Esophagus squamous epithelium (tissue), 5 donors: ENCODE measurements at places on chromosomes 1 and 21. TPM values are rescaled to one million over a fixed set of nuclear protein-coding genes. Genes with fewer than 3 reads are reported as not detected.

The LCE3D gene
- not detected for total RNA-seq

The ZNF124 gene
- total RNA-seq, result 11.6 TPM

The CLCA1 gene
- total RNA-seq, result not detected

The NTRK1 gene
- total RNA-seq, result 0.09 TPM

The CACHD1 gene
- 2.2 TPM for total RNA-seq

The RPF1 gene
- 30.2 TPM for total RNA-seq

The KCNN3 gene
- 0.82 TPM for total RNA-seq

The TMEM82 gene
- not detected for total RNA-seq

The DAB1 gene
- not detected for total RNA-seq

GRCh38 chr1:16248603-16249516, 11.9 kb upstream of the CPLANE2 start:
- no peak for DNase-seq

DNA sequence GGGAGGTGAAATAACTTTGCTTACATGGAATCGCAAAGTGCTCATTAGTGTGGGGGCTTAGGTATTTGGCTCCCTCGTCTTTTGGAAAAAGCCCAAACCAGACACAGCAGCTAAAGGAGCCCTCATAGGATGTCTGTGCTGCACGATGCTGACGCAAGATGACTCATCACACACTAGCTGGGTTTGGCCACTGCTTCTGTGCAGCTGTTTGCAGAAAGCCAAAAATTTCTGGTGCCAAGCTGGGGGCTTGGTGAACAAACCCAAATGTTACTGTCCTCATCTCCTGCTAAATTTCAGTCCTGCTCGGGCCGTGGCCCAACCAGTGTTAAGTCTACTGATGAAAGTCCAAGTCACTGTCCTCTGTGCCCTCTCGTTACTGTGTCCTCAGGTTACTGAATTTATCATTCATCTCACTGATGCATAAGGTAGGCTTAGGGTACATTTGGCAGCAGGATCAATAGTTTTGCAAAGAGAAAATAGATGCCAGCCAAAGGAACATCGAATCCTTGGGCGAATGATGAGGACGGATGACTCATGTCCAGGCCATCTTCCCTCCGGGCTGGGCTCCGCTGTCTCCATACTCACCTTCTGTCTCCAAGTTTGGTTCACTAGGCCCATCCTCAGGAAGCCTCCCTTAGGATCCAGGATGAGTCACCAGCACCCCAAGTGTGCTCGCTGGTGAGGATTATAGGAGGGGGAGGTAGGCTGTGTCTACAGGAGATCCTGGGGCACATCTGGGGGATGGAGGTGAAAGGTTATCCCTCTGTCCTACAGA, 177.7 kb downstream of the ADSS2 start:
- DNase-seq, result no peak

GRCh38 chr1:244860914-244861610, 3.3 kb downstream of the HNRNPU start:
- no peak for DNase-seq

DNA sequence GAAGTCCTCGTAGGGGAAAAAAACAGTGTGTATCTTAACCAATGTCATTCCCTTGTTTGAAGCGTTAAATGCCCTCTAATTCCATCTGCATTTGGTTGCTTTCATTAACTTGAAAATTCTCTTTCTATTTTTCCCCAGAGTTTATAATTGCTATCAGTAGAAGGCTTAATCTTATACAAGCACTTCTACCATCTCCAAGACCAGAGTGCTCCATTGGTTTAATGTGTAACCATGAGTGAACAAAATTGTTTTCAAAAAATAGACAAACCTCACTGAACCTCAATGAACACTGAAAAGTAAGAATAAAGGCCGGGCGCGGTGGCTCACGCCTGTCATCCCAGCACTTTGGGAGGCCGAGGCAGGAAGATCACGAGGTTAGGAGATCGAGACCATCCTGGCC, 141.3 kb downstream of the RGS7 start:
- no peak for DNase-seq

- no peak for DNase-seq
Measured at GRCh38 chr1:36236302-36236701, 12.1 kb downstream of the THRAP3 start.

DNA sequence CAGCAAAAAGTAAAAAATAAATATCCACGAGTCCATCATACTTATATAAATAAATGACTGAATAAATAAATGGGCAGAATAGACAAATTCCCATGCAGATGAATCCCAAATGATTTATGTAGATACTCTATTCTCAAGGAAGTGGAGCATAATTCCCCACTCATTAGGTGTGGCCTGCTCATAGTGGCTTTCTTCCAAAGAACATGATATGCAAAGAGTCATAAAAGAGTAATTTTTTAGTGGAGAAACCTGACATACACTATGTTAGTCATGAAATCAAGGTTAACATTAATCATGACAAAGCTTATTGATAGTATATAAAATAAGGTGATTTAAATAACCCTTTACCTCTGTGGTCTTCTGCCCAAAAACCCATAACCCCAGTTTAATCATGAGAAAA, 298.9 kb downstream of the DPYD start:
- no peak for DNase-seq

DNA sequence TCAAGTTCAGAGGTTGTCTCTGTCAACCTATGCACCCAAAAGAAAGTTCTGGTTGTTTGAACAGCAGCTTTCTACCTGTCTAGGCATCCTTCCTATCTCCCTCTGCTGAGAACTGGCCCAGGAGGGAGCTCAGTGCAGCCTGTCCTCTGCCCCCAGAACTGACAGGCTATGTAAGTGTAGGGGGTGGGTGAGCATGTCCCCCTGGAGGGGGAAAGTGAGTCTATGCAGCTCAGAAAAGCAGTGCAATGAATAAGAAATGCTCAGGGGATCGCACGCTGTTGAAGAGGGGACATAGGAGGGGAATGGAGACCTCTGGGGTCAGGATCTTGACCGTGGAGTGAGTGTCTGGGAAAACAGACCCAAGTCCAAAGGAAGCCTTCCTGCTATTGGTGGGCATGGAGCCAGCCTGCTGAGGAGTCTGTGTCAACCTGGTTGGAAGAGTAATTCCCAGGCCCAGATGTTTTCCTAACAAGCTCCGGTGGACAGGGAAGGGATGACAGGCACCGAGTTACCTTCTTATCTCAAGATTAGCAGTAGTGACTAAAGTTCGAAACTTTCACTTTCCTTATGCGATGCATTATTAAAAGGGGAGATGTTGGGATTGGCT, 26.1 kb upstream of the FHAD1 start:
- no peak for DNase-seq

DNA sequence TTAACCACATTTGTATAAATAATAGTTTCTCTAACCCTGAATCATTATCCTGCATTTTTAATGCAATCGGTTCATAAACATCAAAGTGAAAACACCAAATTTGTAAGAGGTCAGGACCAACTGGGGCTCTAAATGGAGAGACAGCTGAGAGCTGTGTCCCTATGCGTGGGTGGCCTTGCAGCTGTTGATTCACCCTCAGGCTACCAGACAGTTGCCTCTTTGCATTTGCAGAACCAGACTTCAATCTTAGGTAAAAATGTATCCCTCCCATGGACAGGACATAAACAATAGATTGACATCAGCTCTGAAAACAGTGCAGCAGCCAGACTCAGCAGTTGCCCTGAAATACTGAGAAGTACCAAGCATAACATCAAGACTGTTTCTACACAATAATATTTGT, 8.8 kb upstream of the TGFB2 start:
- no peak for DNase-seq

DNA sequence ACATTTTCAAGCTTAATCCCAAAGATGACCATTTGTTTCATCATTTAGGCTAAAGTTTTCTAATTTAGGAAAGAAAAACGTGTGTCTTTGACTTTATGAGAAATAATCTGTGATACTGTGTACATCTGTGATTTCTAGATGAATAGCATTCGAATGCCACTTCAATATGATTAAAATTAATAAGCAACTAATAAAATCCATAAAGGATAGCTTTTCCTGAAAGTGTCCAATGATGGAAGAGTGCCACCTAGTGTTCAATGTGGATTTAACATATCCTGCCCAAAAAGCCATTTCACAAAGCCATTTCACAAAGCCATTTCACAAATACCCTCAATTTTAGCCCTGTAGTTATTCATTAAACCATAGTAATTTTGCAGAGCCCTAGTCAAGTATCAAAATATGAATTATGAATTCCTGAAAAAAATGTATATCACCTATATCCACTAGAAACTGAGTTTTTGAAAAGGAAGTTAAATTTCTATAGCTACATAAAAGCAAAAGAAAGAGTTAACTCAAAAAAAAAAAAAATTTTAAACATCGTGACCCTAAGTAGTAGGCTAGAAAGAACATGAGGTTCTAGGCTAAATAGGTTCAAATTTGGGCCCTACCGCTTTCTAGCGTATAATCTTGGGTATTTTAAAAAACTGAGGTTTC, 19.1 kb downstream of the NME7 start:
- no peak for DNase-seq

DNA sequence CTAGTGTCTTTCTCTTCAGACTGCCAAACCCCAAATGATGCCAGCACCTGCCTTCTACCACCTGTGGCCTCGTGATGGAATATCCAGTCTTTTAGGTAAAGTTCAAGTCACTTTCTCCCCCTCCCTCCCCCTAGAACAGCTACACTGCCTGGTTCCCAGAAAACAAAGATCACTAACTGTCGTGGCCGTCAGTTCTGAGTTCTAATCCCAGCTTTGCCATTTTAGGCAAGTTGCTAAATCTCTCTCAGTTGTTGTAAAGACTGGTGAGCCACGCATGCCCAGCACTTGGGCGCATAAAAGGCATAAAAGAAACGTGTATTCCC, 648 bp upstream of the TRAPPC3 start:
- DNase-seq, result no peak

DNA sequence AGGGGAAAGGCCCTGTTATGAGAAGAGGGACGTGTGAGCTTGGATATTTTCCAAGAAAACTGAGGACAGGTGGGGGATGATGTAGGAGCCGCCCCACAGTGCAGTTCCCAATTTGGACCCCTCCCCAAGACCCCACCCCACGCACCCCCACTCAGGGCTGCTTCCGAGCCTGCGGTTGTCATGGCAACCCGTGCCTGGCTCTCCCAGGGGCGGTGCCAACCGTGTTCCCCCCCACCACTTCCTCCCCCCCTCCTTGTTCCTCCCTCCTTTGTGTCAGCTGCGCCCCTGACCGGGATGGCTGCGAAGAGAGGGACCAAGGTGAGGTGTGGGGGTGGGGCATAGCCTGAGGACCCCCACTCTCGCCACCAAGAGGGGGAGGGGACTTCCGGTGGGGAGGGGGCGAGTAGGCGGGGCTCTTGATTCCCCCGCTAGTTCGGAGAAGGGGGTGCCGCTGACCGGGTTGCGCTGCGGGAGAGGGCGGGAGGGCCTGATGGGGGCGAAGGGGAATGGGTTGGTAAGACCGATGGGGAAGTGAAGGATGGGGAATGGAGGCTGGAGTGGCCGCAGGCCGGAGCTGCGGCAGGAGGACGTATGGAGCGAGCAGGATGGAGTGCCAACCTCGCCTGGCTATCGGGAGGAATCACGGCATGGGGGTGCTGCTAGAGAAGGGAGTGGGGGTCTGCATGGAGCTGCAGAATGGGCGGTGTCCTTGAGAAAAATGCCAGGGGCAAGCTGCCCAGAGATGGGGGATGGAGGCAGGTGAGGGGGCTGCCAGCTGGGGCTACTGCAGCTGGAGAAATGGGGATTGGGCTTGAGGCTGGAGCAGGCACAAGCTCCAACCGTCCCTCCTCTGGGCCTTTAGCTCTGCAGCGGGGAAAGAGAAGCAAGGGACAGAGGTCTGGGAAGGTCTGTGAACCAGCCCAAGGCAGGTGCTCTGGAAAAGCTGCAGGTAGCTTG, 953 bp downstream of the TRIM46 start:
- DNase-seq, result no peak

- DNase-seq, result no peak
Measured at GRCh38 chr1:157199421-157199755, 61.2 kb upstream of the ETV3 start.

DNA sequence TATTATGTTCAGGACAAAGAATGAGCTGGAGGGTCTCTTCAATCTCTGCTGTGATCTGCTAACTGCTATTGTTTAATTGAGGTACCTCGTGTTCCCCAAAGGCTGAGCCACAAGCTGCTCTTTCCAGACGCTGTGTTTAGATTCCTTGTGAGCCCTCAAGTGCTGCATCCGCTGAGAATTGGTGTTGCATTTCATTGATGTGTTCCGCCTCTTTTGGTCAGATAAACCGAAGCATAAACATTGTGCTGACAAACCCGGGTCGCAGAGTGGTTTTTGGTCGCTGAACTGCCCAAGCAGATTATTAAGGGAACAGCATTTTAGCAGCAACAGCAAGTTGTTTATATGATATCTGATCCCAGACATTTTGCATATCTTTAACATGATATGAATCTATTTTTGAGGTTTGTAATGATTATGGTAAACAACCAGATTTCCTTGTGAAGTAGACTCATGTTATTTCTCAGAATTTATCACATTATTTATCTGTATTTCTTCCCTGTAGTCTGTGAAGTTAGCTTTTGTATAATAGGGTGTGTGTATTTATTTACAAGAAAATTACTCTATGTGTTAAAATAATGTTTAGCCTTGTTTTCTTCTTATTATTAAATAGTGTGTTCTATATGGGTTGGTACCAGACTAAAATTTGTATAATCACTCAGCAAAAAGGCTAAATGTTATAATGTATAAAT, 217.2 kb upstream of the C1orf105 start:
- DNase-seq, result no peak

DNA sequence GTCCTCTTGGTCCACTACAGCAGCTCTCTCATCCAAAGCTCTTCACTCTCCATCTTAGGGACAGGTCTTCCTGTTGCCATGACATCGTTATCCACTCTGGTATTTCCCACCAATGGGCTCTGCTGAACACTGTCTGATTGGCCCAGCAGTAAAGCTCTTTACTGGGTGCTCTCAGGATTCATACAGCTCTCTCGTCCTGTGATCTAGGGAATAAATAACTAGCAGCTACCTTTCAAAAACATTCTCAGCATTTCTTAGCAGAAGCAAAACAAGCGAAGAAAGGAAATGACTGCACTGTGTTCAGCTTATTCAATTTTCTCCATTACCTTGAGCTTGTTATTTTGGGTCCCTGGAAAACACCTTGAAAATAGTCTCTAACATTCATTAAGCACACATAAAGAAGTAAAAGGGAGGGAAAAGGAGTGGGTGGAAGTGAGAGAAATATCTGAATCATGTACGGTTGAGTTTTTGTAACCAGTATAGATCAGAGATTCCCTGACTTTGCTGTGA, 163.4 kb upstream of the SGIP1 start:
- DNase-seq, result no peak
